Stimulated activated CD4-positive, alpha-beta T cell treated with anti-CD3 and anti-CD28 coated beads, Interleukin-1b, Interleukin-23, amount 100 ng/mL, for 48 hours (primary cell): ENCODE measurements at places on chromosomes 2 and 18.

DNA sequence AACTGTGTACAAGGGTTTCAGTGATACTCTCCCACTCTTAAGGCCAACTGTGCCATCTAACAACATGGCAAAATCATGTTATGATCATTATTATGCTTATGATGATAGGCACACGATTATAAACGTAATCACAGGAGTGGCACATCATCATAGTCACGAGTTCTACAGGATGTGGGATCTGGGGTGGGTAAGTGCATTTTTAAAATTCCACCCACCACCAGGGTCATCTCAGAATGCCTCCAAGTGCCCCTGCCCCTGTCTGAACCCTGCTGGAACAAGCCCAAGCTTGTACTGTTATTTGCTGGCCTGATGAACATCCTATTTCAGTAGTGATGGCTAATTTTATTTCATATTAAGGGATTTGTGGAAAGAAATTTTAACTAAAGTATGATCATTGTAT lies 117.8 kb downstream of the PTPRM start:
- DNase-seq = no peak

DNA sequence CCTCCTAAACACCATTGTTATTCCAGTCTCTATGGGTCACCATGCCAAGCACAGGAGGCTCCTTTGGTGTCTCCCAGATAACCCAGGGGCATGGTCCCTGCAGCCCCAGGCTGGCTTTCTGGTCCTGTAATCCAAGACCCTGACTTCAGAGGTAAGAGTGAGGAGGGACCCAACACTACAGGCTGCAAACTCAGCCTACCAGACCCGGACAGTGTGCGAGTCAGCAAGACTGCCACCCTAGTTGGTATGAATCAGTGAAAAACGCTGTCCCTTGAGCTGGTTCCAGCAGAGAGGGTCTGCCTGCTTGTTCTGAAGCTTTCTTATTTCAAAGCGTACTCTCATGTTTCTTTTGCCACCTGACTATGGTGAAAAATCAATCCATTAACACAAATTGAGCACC lies 47.6 kb upstream of the ZFP36L2 start:
- DNase-seq = no peak

DNA sequence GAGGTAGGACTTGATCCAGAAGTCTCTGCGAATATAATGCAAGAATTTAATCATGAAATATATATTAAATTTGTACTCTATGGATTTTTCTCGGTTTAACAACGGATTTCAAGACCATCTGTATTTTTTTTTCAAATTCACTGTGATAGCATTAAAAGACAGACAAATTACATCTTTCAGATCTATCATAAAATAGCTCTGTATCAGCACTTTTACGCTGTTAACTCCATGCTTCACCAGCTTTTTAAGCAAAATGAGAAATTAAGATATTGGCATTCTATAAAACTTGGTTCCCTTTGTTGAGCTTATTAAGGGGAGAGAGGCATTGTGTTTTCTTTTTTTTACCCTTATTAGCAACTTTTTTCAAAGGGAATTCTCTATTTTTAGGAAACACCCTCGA lies 1377.6 kb upstream of the NXPH2 start:
- no peak for DNase-seq

GRCh38 chr2:202091476-202091875 lies 18.4 kb downstream of the KIAA2012 start:
- DNase-seq = no peak

GRCh38 chr2:237358721-237359517 lies 55.0 kb downstream of the COL6A3 start:
- DNase-seq = no peak

DNA sequence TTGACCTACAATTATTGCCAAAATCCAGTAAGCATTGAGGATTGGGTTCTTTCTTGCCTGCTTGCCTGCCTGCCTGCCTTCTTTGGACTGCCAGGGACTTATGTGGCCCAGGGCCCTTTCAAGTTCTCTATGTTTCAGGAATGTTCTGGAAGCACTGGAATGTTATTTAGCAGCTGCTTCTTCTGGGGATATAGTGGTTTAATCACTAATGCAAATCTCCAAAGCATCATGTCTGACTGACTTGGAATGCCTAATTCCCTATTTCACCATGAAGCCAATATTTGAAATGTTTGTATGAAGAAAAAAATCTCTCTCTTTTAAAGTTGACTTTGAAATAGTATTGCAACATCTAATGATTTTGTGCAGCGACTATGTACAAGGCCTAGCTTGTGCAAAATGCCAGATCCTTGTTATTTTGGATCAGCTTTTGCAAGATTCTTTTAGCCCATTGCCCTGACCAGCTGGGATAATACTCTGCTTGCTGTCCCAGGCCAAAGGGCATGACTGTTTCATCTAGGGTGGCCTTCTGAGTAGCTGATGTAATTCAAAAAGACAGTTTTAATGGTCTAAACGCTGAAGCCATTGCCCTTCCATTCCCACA lies 204.6 kb downstream of the RND3 start:
- no peak for DNase-seq

GRCh38 chr18:10140461-10141282 lies 226.9 kb downstream of the VAPA start:
- DNase-seq = no peak

- no peak for DNase-seq
These were observed 1.5 kb upstream of the PELI1 start for GRCh38 chr2:64145714-64146113.

DNA sequence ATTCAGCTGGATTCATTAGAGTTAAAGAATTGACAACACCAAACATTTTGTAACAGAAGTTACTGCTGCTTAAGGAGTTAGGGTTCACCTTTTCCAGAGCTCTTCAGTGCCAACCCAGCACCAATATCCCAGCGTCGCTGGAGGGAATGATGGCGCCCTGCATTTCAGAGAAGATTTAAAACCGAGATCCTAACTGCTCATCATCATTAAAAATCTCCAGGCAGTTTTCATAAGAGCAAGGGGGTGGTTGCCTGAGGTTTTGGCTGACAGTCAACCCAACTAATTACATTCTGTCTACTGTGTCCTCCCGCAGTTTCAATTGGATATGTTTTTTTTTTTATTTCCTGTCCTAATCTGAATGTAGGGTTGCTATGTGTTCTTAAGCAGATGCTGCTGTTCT lies 509.6 kb upstream of the TCF4 start:
- DNase-seq = no peak

- no peak for DNase-seq
These were observed 30.4 kb downstream of the SCN7A start for GRCh38 chr2:166463640-166464039.

DNA sequence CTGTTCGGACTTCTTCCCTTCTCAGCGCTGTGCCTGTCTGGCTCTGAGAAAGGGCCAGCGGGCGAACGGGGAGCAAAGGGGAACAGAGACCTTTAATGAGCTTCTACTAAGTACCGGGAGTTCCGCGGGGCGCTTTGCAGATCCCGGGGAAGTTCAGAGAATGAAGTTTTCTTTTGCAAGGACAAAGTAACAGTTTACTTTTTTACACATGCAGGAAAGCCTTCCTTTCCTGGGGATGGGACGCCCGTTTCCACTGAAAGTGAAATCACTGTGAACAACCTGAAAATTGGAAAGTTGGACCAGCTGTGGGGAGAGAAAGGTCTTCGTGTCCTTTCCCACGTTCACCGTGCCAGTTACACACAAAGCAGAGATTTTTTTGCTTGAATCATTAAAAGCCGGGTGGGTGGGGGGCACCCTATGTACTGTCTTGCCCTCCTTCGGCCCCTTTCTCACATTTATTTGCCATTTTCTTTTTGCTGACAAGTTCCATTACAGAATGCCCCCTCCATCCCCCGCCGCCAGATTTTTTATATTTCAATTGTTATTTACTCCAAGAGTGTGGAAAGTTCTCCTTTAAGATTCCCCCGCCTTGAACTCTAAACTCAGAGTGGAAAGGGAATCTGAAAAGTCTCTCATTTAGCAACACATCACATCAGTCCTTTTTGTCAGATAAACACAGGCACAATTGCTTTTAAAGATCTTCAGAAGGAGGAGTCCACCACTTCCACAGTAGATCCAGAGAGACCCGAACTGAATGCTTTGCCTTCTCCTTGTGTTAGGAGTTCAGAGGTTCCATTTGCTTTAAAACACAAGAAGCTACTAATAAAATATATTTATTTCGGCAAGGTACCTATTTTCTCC lies 1.1 kb upstream of the FN1 start:
- DNase-seq = no peak

GRCh38 chr2:236675051-236675450 lies 105.4 kb downstream of the ACKR3 start:
- no peak for DNase-seq

GRCh38 chr2:12490641-12491040 lies 226.1 kb upstream of the TRIB2 start:
- no peak for DNase-seq
